ENCODE measurements at places on chromosomes 11 and 22.

GRCh38 chr11:76768088-76768908, 14.9 kb upstream of the TSKU start:
- peak; percentile 53 for DNase-seq

DNA sequence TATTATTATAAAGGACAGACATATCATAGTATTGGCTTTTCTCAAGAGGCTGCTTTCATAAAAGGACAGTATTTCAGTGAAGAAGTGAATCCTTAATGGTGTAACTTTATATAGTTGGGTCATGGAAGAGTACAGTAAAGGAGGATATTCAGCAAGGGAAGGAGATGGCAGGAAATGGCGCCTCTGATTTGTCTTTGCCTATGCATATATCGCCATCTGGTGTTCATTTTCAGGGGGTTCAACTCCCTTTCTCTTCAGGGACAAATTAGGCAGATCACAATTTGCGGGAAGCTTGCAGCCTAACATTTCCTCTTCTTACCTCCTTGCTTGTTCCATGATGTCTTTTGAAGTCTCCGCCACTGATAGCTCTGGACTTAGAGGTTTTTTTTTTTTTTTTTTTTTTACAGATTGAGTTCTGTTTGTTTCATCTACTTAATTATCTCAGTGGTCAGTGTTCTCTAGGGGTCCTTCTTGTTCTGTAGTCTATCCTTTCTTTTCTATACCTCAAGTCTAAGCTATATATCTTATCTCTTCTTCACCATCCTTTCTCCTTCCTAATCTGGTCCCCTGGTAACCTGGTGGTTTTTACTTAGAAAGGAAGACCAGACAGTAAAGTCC, 21.8 kb upstream of the RRM1 start:
- peak; percentile 60 for DNase-seq

- no peak for DNase-seq
Measured at GRCh38 chr11:70420008-70420464, 21.7 kb downstream of the CTTN start.

DNA sequence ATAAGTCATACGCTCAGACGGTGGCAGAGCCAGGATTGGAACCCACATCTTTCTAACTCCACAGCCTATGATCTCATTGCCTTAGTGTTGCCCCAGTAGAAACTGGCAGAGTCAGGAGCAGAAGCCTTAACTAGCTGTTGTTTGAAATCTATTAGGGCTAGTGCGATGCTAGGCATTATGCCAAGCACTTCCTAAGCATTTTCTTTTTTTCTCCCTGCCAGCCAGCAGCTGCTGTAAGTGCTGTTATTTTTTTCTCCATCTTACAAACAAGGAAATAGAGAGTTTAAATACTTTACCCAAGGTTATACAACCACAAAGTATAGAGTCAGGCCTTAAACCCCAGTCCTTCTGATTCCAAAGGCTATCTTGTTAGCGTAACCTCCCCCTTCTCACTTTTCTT, 161.0 kb upstream of the SORL1-AS1 start:
- peak; percentile 15 for DNase-seq

GRCh38 chr11:78266451-78266850, 77.7 kb downstream of the USP35 start:
- no peak for DNase-seq

DNA sequence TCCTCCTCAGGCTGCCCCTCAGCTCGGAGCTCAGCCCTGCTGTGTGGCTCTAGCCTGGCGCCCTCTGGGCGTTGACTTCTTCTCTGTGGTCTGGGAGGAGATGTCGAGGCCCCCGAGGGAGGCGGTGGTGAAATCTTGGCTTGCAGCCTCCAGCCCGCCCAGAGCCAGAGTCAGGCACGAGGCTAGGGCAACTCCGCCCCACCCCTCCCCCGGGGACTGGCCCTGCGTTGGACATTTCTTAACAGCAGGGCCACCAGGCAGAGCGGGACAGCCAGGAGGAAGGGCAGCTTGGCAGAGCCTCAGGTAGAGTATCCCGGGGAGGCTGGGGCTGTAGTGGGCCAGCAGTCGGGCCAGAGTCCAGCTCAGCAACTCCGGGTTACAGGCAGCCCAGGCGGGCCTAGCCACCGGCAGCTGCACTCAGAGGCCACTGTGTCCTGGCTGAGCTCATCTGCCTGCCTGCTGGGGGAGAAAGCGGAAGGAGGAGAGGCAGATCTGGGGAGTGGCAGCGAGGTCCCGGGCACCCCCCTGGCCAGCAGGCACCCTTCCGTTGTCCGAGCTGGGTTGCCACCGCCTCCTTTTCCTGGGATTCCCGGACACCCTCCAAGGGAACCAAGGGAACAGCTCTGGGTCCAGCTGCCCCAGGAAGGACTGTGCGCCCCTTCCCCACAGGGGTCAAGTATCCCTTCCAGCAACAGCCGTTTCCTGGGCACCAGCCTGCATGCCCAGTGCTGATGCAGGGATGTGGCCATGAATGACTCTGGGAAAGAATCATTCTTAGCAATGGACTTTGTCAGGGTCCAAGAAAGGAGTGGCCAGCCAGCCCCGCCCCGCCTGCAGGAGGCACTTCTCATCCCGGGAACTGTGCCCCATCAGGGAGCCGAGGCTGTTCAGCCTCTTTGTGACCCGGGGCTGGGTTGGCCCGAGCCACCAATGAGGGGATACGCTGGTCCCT, at the start of gene ALDH3B1:
Gene ALDH3B1, plus strand, starts transcription at position 238 of the 952 bp plus-strand sequence. CDS start 4,971 bp downstream, outside the sequence.
- DNase-seq, result no peak

Data from NCI-H1417 (cell line).